ENCODE measurements at places on chromosomes 1 and 21. TPM values are rescaled to one million over a fixed set of nuclear protein-coding genes. Genes with fewer than 3 reads are reported as not detected.

DNA sequence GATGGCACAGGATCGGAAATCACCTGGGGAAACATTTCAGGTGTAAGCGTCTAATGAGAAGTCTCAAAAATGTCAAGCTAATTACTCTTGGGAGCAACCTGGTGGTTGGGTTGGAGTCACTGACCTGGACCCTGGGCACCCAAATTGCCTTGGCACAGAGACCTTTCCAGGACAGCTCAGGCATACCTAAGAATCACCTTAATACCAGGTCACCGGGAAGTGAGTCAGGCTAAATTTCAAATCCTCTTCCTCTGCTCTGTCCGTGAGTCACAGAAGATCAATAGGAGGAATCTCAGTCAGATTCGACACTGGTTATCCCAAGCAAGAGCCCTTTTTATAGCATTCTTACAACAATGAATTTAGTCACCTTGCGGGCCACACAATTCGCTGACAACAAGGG is 179.6 kb upstream of the CAMK1G start:
- no peak overlapping the region for H3K4me3 ChIP-seq
- H3K27me3 ChIP-seq: no peaks in the 10 kb centered on the region
- H3K27ac ChIP-seq: no peak overlapping the region
- H3K36me3 ChIP-seq: no peaks in the 10 kb centered on the region

DNA sequence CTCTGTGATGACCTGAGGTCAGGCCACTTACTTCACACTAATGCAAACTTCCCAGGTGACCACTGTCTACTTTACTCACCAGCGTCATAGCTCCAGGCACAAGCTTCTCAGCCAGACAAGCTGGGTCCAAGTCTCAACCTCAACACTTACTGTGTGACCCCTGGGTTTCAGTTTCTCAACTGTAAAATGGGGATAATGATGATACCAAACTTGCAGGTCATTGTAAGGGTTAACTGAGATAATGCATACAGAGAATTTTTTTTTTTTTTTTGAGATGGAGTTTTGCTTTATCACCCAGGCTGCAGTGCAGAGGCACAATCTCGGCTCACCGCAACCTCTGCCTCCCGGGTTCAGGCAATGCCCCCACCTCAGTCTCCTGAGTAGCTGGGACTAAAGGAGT is 34.7 kb downstream of the AK2 start:
- H3K4me3 ChIP-seq: no peak overlapping the region
- no peak overlapping the region for H3K27ac ChIP-seq
- H3K4me1 ChIP-seq: peaks cover 2% of the 10 kb centered on the region
- H3K27me3 ChIP-seq: no peaks in the 10 kb centered on the region

GRCh38 chr1:32539584-32540571 is 651 bp downstream of the ZBTB8A start:
- peak; percentile 62 for DNase-seq
- no peak overlapping the region for H3K27ac ChIP-seq
- H3K4me3 ChIP-seq: peak overlapping the region; percentile 51
- peaks cover 3% of the 10 kb centered on the region for H3K4me1 ChIP-seq
- H3K36me3 ChIP-seq: no peaks in the 10 kb centered on the region

The OR10Z1 gene
- total RNA-seq: not detected

GRCh38 chr1:201750934-201751333 is 78.0 kb upstream of the IPO9 start:
- no peak overlapping the region for H3K27ac ChIP-seq
- H3K4me1 ChIP-seq: peaks cover 39% of the 10 kb centered on the region
- no peaks in the 10 kb centered on the region for H3K27me3 ChIP-seq
- DNase-seq: no peak

DNA sequence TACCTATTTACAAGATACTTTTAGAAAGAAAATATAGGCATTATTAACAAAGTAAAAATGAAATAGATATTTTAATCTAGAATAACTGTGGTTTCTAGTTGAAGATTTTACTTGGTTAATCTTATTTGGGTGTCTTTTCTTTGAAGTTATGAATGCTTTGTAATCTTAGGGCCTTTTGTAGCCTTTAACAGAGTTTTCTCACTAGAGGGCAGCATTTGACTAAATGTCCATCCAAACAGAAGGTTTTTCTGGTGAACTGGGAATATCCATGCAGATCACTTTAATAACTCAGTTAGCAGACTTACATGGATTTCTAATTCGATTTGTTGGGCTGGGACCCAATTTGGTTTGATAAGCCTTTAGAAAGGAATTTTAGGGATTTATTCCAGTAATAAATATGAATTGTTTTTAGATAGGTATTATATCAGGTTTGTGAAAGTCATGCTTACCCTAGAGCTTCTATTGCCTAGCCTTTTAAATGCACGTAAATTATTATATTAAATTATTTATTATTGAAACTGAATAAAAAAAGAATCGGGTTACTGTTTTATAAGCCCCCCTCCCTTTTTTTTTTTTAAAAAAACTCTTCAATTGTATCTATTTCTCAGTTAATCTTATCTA is 119.7 kb downstream of the ZNF326 start:
- H3K4me1 ChIP-seq: peaks cover 26% of the 10 kb centered on the region
- no peak overlapping the region for H3K27ac ChIP-seq
- peak; percentile 90 for DNase-seq
- H3K4me3 ChIP-seq: no peak overlapping the region
- H3K27me3 ChIP-seq: no peaks in the 10 kb centered on the region

The SPATA21 gene
- not detected for total RNA-seq

The TRIM17 gene
- 0.72 TPM for total RNA-seq

GRCh38 chr21:15850645-15851044 is 120.9 kb downstream of the USP25 start:
- H3K4me3 ChIP-seq: no peak overlapping the region
- no peaks in the 10 kb centered on the region for H3K36me3 ChIP-seq
- no peak for DNase-seq
- H3K27me3 ChIP-seq: no peaks in the 10 kb centered on the region

GRCh38 chr1:88787023-88787903 is 103.2 kb downstream of the PKN2 start:
- H3K36me3 ChIP-seq: peaks cover 10% of the 10 kb centered on the region
- no peaks in the 10 kb centered on the region for H3K4me1 ChIP-seq
- H3K27ac ChIP-seq: no peak overlapping the region
- no peak for DNase-seq
- no peak overlapping the region for H3K4me3 ChIP-seq
- no peaks in the 10 kb centered on the region for H3K27me3 ChIP-seq

GRCh38 chr1:241186716-241187115 is 170.3 kb downstream of the RGS7 start:
- H3K36me3 ChIP-seq: no peaks in the 10 kb centered on the region
- peaks cover 3% of the 10 kb centered on the region for H3K27me3 ChIP-seq
- no peak overlapping the region for H3K4me3 ChIP-seq
- no peaks in the 10 kb centered on the region for H3K4me1 ChIP-seq
- no peak for DNase-seq

The PPIAL4G gene
- not detected for total RNA-seq

DNA sequence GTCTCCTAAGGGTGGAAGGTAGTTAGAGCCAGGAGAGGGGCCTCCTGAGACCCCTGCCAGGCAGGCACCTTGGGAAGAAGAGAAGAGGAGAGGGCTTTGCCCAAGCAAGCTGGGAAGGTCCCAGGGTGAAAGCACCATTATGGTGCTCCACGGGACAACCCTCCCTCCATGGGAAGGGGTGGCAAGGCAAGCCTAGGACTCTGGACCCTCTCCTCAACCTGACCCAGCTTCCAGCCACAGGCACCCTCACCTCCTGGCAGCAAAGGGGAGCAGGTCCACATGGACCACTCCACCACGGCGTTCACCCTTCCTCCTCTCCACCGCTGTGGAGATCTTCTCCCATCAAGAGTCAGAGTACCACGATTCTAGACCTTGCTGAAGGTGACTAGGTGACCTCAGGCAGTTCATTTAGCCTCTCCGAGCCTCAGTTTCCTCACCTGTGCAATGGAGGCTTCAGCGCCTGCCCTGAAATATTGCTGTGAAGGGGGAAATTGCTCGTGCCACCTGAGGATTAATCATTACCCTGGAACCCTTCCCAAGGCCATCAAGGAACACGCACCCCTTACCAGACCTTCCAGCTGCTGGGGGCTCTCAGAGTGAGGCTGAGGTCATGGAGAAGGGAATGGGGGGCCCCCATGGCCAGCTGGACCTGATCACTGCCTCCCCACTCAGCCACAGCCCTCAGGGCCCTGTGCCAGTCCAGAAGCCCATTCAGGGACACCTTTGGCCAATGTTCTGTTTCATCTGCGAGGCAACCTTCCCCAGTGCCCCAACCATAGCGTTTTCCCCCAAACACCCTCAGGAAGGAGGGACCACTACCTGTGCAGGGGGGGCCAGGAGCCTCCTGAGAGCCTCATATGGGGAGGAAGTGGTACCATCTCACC is 1.6 kb downstream of the RAP1GAP start:
- H3K36me3 ChIP-seq: no peaks in the 10 kb centered on the region
- DNase-seq: no peak
- H3K27me3 ChIP-seq: no peaks in the 10 kb centered on the region
- H3K4me1 ChIP-seq: peaks cover 21% of the 10 kb centered on the region

DNA sequence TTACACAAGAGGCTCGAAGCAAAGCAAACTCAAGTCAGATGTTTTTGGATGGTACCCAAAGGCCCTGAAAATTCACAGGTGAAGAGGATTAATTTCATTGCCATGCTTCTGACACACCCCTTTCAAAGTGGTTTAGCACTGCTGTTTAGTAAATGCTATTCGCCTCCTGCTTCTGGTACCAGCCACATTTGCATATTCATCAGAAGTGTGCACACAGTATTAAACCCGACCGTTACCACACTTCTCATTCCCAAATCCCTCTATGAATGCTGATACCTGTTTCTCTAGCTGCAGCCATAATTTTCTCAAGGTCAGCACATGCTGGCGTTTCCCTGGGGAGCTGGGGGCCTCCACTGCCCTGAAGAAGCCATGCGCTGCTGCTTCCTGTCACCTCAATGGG is 179.8 kb upstream of the DAB1 start:
- H3K4me1 ChIP-seq: peaks cover 21% of the 10 kb centered on the region
- DNase-seq: no peak
- H3K36me3 ChIP-seq: no peaks in the 10 kb centered on the region
- no peak overlapping the region for H3K4me3 ChIP-seq
- no peak overlapping the region for H3K27ac ChIP-seq

DNA sequence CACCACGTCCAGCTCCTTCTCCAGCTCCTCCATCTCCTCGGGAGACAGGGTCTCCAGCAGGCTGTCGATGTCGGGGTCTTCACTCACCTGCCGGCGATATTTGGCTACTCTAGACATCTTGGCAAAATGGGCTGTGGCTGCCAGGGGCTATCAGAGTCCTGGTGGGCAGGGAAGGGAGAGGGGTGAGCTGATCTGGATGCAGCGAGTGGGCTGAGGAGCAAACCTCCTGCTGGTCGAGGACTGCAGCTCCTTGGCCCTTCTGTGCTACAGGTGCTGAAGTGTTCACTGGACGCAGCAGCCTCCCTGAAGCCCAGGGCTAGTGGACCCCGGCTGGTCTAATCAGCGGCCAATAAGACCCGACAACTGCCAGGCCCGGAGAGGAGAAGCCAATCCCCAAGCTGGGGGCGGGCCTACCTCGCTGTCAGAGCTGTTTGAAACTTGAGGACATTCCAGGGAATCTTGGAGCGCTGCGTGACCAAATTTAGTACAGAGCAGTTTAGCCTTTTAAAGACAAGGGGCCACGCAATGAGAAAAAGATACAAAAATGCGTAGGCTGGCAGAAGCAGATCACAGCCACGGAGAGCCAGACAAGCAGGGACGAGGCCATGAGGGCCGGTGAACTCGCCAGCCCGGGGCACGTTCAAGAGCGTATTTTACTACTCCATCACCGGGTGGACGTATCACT is at the start of gene LMOD1:
TSS of gene LMOD1 (minus strand) at position 325 of the 685 bp plus-strand sequence. CDS start at position 117, 208 bp downstream.
- peak within 1 kb of the TSS; percentile 35 for H3K4me3 ChIP-seq
- H3K27ac ChIP-seq: no peak within 1 kb of the TSS
- H3K27me3 ChIP-seq: no peaks in the 10 kb centered on the region
- H3K4me1 ChIP-seq: peaks cover 8% of the 10 kb centered on the region
- no peaks in the 10 kb centered on the region for H3K36me3 ChIP-seq

The TMPRSS15 gene
- total RNA-seq: not detected

DNA sequence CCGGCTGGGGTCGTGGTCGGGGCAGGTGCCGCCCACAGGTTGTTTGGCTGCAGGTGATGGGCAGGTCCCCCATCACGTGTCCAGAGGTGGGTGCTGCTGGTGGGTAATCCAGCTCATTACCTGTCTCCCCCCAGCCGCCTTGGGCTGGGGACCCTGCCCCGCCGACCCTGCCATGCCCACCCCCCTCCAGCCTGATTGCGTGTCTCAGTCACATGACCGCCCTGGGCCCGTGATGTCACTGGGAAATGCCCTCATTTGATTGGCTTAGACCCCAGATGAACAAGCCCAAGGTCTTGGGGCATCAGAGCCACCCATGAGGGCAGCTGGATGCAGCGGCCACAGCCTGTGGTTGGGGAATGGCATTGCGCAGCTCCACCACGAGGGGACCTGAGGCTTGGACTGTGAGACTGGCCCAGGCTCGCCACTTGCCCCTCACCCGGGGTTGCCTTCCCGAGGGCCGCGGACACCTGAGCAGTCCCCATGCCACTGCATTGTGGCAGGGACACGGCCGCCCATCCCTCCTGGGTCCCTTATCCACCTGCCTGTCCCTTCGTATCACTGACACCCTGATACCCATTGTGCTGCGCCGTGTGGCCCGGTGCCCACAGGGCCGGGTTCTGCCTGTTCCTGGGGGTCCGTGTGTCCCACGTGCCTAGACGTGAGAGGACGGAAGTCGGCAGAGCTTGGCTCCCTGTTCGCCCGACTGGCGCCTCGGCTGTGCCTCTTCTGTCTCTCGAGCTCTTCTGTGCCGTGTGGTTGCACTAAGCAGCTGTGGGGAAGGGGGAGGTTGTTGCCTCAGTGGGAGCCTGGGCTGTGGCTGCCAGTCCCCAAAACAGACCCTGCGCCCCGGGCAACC is 68.0 kb downstream of the FAAP20 start:
- H3K36me3 ChIP-seq: no peaks in the 10 kb centered on the region
- H3K27me3 ChIP-seq: no peaks in the 10 kb centered on the region
- no peak for DNase-seq
- no peak overlapping the region for H3K4me3 ChIP-seq
- H3K4me1 ChIP-seq: no peaks in the 10 kb centered on the region

The CD101 gene
- 1.7 TPM for total RNA-seq

DNA sequence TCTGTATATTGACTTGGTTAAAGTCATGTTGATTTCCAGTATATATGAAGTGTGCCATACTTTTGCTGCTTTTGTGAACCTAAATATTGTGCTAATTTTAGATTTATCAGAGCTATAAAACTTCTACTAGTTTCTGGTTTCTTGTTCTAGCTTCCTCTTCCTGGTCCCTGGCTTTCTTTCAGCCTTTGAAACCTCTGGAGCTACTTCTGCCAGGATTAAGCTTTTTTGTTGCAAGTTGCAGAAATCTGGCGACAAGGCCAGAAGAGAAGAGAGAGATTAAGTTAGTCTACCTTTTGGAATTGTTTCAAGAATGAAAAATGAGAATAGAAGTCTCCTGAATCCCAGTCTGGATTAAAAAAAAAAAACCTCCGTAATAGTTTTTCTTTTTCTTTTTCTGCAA is 13.5 kb downstream of the RNF2 start:
- no peaks in the 10 kb centered on the region for H3K27me3 ChIP-seq
- H3K4me1 ChIP-seq: peaks cover 18% of the 10 kb centered on the region
- H3K27ac ChIP-seq: peak overlapping the region; percentile 41
- no peak for DNase-seq
- no peak overlapping the region for H3K4me3 ChIP-seq
- H3K36me3 ChIP-seq: no peaks in the 10 kb centered on the region

Measured in A673 (cell line).